ENCODE measurements at places on chromosomes 5 and 9.

DNA sequence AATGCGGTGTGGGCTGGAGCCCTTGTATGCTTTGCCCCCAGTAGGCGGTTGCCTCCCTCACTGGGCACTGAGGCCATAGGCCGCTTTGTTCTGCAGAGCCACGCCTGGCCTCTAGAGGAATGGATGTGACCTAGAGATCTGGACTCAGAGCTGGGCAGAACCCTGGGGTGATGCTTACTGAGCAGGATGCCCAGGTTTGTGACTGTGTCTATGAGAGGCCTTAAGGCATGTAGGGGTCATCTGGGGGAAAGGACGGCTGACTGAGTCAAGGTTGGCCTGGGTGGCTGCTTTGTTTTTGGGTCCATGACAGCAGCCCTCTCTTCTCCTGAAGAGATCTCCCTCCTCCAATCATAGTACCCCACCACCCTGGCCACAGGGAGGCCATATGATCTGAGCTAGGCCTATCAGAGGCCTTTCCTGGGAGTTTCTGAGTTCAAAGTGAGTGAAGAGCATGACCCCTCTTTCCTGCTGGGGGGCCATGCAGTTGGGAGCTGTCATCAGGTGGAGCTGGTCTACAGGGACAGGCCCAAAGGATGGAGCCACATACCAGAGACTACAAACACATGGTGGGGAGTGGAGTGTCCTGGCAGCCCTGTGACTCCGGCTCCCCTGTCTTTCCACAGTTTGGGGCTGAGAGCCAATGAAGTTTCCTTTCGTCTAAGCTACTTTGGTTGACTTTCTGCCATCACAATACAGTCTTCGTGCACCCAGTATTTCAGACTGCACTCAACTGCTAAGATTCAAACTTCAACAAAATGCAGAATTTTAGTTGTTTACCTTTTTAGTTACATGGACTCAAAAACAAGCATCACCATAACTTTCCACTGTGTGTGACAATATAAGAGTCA, 165.4 kb downstream of the AUH start:
- DNase-seq, result peak; percentile 25

- no peak for DNase-seq
Measured at GRCh38 chr9:69718218-69718617, 41.6 kb downstream of the PTAR1 start.

DNA sequence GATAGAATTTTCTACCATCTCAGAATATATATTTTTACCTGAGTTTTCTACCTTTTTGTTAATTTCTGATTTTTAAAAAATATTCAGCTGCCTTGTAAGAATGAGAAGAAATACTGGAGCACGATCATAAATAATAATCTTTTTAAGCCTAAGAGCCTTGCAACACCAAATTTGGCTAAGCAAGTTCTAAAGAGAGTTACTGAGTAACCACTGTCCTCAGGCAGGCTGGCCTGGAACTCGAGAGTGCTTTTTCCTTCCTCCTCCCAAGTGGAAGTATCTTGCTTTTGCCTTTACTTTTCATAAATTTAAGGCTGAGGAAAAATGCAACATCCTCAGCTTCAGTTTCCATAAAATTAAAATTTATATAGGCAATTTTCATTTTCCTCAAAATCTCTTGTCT, 21.0 kb downstream of the GLRX start:
- DNase-seq, result no peak

- DNase-seq, result no peak
Measured at GRCh38 chr9:77594963-77595362, 53.2 kb downstream of the GNA14 start.

GRCh38 chr9:88312045-88312444, 76.2 kb upstream of the SPIN1 start:
- no peak for DNase-seq

DNA sequence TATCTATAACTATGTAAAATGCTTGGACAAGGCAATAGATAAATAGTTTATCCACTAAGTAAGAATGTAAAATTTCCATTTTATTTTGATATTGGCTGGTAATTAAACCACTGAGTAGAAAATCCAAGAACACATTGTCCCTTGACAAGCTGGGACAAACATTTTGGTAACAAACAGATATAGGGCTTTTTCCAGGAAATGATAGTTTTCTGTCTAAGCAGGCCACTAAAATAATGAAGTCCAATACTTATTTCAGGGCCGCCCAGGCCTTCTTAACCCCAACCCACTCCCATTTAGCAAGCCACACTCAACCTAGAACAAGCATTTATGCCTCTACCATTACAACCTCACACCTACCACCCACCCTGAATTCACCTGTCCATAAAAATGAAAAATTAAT, 368.6 kb downstream of the PRELID2 start:
- DNase-seq, result no peak

GRCh38 chr5:81789033-81789432, 38.1 kb upstream of the SSBP2 start:
- peak; percentile 40 for DNase-seq

GRCh38 chr5:45793638-45794532, 97.7 kb upstream of the HCN1 start:
- DNase-seq, result no peak

DNA sequence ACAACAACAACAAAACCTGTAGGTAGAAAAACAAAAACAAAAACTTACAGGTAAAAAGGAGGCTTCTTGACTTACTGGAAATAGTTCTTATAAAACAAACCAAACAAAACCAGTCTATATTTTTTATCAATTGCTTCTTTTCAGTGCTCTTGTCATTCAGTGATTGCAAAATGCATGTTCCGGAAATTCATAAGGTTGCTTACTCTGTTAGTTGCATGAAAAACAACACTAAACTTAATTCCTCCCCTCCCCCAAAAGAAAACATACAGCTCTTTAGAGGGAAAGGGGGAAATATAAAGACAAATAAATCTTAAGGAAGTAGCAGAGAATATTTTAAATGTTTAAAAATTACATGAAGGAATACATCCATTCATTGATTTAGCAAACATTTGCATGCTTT, 19.1 kb downstream of the CPEB4 start:
- DNase-seq, result no peak

GRCh38 chr5:149044453-149045088, 18.3 kb downstream of the SH3TC2 start:
- DNase-seq, result no peak

DNA sequence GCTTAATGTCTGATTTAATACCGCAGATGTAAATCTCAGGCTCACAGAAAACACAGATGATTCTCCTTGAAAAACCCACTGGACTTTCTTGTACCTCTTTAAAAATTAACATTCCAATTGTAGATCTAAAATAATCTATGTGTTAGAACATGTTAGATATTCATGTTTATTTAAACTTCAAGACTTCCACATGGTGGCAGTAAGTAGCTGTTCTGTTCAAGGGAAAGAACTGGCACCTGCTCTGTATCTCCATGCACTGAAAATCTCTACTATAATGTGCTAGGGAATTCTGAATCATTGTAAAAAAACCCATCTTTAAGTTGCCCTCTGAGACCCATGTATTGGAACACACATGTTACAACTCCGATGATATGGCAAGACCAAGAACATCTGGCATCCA, 366.9 kb downstream of the DMRTA1 start:
- DNase-seq, result peak; percentile 61

GRCh38 chr5:154758493-154758892, 3.3 kb downstream of the LARP1 start:
- no peak for DNase-seq

DNA sequence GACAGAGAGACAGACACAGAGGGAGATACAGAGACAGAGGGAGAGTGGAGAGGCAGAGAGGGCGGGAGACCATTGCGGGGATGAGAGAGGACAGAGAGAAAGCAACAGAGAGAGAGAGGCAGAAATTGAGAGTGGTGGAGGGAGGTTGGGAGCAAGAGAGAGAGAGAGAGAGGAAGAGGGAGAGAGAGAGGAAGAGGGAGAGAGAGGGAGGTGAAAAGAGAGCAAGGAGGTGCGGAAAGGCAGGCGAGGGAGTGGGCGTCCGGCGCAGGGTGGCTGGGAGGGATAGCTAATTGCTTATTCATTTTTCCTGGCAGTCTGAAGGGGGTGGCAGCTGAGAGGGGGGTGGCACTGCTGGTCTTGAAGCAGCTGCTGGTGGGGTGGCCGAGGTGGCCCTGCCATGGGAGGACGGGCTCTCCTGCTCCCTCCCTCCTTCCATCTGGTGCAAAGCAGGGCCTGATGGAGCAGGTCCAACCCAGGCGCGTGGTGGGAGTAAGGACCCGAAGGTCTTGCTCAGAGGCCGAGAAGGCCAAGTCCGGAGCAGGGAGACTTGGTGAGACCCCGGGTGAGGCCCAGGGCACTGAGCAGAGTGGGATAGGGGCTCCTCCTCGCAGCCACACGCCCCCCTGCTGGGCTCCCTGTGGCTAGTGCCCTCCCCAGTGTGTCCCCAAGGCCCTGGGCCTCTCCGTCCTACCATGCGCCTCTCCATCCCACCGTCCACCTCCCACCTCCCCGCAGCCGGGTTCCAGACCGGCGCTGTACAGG, 25.3 kb upstream of the RNU6ATAC start:
- peak; percentile 31 for DNase-seq

DNA sequence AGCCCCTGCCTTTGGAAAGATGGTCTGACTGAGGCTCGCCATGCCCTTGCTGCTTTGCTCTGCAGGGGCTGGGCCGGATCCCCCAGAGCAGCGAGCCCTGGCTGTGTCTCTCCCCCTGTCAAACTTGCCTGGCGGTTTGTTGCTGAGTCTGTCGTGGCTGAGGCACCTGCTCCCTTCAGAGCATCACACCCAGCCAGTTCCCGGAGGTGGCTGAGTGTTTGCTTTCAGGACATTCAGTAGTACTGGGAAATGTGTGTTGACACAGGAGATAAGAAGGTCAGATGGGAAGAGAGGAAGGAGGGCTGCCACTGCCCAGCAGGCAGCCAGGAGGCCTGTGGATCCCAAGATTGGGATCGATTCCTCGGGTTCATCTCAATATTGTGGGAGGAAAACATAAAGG, 62.9 kb downstream of the GADD45G start:
- DNase-seq, result no peak

DNA sequence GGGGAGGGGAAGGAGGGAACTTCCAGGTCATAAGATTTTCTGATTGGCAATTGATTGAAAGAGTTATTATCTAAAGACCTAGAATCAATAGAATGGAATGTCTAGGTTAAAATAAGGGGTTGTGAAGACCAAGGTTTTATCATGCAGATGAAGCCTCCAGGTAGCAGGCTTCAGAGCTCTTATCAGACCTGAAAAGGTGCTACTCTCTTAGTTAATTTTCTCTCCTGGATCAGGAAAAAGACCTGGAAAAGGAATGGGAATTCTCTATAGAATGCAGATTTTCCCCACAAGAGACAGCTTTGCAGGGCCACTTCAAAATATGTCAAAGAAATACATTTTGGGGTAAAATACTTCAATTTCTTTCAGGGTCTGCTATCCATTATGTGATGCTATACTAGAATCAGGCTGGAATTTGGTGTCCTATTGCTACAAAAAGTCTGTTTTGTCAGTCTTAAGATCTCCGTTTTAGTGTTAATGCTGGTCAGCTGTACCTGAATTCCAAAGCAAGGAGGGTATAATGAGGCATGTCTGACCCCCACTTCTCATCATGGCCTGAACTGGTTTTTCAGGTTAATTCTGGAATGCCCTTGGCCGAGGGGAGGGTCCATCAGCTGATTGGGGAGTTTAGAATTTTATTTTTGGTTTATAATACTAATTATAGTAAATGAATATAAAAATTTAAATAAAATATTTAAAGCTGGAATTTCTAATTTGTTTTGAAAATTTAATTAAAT, 16.6 kb upstream of the STOM start:
- no peak for DNase-seq

GRCh38 chr5:157059891-157060290, 975 bp upstream of the HAVCR1 start:
- no peak for DNase-seq

DNA sequence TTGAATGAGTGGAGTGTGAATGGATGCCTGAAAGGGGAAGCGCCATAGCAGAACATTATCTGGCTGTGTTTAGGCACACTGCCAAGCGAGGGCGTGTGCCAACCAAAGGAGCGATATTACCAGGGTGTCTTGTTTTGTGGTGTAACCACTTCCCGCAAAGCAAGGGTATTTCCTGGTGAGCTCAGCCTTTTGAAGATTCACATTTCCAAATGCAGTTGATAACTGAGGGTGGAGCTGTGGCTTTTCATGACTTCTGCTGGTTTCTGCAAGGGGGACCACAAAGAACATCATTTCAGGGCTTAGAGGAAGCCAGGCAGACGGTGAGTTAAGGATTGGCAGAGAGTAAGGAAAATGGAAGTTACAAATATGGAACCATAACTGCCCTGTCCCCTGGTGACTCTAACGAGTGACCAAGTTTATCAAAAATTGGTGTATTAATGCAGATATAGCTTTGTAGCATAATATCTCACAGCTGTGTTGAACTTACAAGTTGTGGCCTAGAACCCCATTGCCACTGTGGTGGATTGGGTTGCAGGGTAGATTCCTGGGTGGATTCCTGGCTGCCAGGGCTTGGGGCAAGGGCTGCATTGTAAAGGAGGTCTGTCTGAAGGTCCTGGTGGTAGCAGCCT, 71.4 kb downstream of the RALGPS1 start:
- DNase-seq, result peak; percentile 74

DNA sequence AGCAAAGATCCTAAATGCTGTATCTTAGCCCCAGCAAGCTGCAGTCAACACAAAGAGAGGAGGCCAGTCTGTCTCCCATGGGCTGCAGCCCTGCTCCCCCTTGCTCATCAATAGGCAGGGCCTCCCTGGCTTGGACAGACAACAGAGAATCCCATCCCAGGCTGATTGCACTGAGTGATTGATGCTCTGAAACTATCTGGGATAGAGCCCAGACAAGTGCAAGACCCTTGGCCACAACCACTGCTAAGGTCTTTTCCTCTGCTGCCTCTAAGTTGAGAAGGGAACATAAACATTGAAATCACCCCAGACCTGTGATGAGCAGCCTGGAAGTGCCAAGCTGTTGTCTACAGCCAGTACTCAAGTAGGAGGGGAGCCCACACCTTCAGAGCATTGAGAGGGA, 661.0 kb upstream of the CDH18 start:
- DNase-seq, result no peak

DNA sequence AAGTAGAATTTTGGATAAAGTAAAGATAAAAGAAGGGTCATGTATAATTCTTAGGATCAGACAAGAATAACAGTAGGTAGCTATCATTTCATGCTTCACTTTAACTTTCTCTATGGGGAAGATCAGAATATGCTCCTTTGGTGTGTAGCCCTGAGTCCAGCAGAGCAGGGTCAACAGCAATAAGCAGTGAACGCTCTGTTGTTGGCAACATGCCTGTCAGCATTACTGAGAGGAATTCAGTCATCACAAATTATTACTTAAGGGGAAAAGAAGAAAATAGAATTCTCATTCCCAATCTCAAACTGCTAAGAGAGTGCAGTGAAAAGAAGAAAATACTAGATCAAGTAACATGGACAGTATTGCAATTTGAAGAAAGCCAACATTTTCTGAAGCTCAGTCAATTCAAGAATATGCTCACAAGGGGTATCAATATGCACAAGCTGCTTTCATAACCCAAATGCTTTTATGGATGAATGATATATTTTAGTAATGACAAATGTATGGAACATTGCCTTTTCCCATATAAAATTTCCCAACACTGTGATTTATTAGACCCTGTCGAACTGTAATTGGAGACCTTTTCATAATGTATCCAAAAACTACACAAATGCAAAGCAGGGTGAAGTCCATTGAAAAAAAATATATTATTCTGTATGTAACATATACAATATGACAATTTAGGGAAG, 1359.4 kb downstream of the EFNA5 start:
- peak; percentile 42 for DNase-seq

Measured in fibroblast of skin of right biceps (primary cell).